Adipose tissue (tissue), 3 donors: ENCODE measurements at places on chromosomes 11 and 22. TPM values are rescaled to one million over a fixed set of nuclear protein-coding genes. Genes with fewer than 3 reads are reported as not detected.

Gene FAT3
- polyA plus RNA-seq = 0.22 TPM

Gene RFPL3
- not detected for polyA plus RNA-seq

Gene GLB1L3
- polyA plus RNA-seq = 0.03 TPM

Gene ATL3
- polyA plus RNA-seq = 21.3 TPM
